Activated CD4-positive, CD25-positive, alpha-beta regulatory T cell (primary cell): ENCODE measurements at places on chromosomes 5 and 9.
A peak's percentile ranks its signal among the peaks of the same experiment; 100 is the strongest.

GRCh38 chr9:33403941-33404787, 1.8 kb upstream of the AQP7 start:
- DNase-seq = no peak

- peak; percentile 45 for DNase-seq
These were observed 663 bp downstream of the ISOC1 start for GRCh38 chr5:129094924-129095899.

GRCh38 chr5:4095918-4096630, 500.4 kb downstream of the IRX1 start:
- no peak for DNase-seq

GRCh38 chr9:87139099-87139730, 191.9 kb upstream of the GAS1 start:
- no peak for DNase-seq

- peak; percentile 46 for DNase-seq
These were observed 160.7 kb downstream of the PAX5 start for GRCh38 chr9:36873247-36873875.

DNA sequence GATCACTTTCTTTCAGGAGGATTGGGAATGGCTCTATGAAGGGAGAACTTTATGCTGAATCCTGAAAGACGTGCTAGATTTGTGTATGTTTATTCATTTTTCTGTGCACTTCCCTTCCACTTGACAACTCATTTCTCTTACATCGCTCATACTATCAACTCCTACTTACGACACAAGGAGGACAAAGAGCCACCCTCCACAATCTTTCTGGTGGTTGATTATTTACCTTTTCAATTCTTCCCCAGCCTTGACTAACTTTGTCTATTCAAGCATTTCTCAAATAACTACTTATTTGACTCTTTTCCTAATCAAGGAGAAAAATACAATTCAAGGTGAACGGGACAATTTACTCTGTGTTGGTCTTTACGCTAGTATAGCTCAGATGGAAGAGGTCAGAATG, 622.1 kb downstream of the TLR4 start:
- DNase-seq = no peak

- DNase-seq = no peak
These were observed 133.2 kb downstream of the ERCC6L2 start for GRCh38 chr9:96008502-96009222.

DNA sequence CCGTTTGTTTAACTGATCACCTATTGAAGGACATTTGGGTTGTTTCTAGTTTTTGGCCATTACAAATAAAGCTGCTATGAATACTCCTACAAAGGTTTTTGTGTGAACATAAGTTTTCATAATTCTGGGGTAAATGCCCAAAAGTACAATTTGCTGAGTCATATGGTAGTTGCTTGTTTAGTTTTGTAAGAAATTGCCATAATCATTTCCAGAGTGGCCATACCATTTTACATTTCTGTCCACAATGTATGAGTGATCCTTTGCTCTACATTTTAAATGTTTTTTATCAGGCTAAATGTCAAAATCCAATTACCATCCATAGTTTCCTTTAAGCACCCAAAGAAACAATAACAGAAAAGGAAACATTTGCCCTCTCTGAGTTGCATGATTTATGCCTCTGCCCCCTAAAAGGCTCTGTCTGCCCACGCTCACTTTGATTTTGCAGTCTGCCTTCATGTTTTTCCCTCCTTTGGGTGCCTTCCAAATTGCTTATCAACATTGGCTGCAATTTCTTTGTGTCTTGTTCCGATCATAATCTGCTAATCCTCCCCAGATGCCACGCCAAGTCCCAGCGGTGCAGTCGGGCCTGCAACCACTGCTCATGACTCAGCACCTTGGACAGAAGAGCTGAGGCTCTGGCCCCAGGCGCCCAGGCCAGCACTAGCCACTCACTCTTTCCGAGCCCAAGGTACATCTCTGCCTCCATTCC, 339.2 kb downstream of the PIK3R1 start:
- no peak for DNase-seq

- no peak for DNase-seq
These were observed 39.5 kb downstream of the JAKMIP2 start for GRCh38 chr5:147743012-147743411.

DNA sequence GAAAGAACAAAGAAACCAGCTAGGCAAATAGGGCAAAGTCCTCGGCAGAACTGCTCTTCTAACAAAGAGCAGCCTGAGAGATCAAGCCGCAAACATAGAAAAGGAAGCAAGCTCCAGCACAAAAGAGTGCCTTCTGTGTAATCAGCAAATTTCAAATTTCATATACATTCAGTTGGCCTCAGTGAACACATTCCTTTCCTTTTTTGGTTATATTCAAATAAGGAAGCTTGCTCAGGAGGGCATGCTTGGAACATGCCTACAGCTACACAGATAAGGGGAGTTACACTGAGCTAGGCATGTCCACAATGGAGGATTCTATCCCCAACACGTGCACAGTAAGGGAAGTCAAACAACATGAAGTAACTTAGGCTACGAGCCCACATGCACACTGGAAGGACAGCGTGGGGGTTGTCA, 23.4 kb downstream of the IL33 start:
- DNase-seq = no peak

DNA sequence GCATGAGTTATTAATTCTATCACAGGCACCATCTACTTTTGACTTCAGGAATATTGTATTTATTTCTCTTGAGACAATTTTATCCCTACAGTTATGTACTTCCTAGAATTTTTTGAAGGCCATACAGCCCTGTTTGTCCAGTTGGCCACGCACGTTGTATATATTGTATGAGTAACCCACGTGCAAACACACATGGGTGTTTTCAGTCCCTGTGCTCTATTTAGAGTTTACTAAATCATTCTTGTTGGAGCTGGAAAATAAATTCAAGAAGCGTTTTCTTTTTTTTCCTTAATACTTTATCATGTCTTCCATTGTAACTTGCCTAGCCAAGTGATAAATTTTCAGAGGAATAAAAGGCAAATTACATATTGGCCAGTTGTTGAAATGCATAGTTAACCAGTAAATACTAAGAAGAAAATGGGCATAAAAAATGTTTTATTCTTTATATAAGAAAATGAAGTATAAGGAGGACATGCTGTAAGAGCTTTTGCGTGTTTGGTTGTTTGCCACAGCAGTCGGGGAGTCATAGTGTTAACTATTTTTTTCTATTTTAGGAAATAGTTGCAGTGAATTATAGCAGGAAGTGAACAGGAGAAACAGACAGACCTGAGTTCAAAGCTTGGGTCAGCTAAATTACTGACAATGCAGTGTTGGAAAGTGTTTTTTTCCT, 86.4 kb upstream of the MINAR2 start:
- DNase-seq = no peak

DNA sequence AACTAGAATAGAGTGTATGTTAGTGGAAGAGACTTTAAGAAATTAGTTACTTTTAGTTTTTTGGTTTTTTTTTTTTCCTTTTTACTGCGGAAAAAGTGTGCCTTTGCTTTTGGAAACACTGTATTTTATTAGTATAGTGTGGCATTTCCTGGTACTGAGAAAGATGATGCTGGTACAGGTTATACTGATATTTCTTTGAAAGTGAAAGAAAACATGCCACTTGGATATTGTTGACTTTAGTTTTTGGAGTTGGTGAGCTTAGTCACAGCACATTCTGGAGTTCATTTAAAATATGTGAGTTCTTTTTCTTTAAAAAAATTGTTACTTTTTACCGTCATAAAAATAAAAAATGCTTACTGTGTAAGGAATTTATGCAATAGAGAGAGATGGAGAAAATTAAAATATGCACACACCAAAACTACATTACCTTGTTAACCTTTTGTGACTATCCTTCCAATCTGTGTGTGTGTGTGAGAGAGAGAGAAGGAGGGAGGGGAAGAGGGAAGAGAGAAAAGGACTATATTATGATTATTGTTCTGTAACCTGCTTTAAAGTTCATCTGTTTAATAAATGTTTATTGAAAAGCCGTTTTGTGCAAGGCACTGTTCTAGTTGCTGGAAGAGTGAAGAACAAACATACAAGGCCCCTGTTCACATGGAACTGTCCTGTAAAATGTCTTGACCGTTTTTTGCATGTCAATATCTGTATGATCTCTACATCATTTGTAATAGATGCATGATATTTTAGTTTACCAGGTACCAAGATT, 1.9 kb downstream of the UGCG start:
- no peak for DNase-seq

GRCh38 chr9:16125629-16126028, 572.8 kb downstream of the CCDC171 start:
- no peak for DNase-seq

DNA sequence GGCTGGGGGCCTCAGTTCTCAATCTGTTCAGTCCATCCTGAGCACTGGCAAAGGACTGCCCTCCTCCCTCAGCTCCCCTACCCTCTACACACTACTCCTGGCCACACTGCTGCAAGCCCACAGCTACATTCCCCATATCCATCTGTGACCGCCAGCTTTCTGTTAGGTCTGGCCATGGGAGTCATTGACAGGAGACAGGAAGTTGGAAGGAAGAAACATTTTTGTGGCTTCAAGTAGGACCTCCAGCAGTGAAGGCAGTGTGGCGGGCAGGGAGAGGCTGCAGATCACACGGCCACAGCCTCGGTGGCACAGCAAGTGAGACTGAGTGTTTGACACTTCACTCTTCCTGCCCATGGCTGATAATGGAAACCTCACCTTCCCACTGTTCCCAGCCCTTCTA, 55.9 kb downstream of the SECISBP2 start:
- DNase-seq = no peak

GRCh38 chr5:60546207-60546606, 153.8 kb downstream of the DEPDC1B start:
- DNase-seq = no peak

DNA sequence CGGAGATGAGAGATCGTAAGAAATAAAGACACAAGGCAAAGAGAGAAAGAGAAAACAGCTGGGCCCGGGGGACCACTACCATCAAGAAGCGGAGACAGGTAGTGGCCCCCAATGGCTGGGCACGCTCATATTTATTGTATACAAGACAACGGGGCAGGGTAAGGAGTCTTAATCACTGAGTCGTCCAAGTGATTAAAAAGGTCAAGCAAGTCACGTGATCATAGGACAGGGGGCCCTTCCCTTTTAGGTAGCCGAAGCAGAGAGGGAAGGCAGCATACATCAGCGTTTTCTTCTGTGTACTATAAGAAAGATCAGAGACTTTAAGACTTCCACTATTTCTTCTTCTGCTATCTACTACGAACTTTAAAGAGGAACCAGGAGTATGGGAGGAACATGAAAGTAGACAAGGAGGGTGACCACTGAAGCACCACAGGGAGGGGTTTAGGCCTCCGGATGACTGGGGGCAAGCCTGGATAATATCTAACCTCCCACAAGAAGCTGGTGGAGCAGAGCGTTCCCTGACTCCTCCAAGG, 24.6 kb upstream of the QSOX2 start:
- DNase-seq = no peak

- DNase-seq = no peak
These were observed 69.0 kb downstream of the SLC28A3 start for GRCh38 chr9:84271531-84271900.

DNA sequence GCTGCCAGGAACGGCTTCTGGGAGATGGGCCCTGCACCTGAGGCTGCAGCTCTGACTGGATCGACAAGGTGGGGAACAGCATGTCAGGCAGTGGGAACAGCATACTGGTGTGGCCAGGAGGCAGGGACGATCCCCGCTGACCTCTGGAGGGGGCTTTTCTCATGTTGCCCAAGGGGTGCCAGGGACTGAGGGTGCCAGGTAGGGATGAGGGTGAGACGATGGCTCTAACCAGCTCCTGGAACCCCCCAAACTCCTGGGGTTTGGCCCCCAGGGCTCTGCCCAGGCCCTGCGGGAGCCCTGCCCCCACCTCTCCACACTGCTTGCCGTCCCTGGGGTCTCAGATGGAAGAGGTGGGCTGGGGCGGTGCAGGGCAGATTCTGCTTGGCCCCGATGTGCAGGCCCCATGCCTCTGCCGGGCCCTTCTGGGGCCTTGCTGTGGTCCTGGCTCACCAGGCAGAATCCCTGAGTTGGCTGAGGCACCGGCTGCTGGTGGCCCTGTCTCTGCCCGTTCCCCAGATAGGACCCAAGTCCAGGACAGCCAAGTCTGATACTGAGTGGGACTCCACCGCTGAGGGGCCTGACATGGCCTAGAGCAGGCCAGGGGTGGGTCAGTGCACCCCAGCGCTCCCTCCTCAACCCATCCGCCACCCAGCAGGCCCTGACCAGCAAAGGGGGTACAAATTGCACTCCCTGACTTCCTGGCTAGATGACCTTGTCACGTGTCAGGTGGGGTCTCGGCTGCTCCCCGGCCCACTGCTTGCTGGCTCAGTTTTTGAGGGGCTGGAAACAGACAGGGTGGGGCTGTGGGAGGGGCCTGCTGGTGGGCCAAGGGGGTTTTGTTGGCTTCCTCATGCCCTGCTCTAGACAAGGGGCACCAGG, 28.4 kb upstream of the RNF130 start:
- DNase-seq = no peak

DNA sequence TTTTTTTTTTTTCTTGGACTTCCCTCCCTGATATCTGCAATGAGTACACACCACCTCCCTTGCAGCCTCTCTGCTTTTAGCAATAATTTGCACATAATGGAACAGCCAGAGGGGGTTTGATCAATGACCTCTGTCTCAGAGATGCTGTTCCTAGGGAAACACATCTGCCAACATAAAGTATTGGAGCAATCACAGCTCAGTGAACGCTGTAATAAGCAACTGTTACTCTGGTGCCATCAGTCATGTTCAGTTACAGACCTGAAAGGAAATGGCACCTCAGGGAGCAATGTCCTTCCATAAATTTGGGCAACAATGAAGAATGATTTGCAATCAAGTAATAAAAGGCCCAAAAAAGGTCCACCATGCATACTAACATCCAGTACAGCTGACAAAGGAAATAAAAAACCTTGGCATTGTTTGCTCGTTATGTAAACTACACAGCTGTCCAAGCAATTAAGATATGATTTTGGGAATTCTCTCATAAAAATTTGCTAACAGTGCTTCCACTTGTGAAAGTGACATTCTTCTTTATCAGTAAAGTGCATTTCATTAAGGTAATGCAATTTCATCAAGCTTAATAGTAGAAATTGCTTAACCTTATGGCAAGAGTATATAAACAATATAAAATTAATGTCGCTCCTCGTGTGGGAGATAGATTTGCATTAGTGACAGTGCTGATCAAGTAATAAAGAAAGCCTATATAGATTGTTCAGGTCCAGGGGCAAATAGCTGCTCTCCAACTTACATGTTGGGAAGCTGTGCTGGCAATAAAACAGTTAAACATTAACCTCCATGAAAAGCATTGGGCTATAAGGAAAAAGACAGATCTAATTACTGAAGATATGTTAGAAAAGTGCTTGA, 167.8 kb downstream of the RASEF start:
- no peak for DNase-seq

- no peak for DNase-seq
These were observed 478.3 kb downstream of the EBF1 start for GRCh38 chr5:158621391-158621790.

GRCh38 chr9:88992556-88992955, 1.3 kb downstream of the S1PR3 start:
- DNase-seq = no peak

- no peak for DNase-seq
These were observed 24.2 kb upstream of the ELAVL2 start for GRCh38 chr9:23850242-23850689.

DNA sequence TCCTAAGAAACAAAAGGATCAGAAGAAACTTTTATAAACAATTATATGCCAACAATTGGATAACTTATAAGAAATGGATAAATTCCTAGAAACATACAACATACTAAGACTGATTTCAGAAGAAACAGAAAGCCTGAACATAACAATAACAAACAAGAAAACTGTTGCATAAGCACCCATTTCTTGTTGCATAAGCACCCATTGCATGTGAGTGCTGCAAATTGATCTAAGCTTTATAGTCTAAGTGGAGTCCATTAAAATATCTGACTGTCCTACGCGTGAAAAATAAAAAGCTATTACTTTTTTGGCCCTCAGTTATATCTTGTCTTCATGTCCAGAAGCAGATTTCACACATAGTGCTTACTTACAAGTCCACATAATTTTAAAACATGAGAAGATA, 19.3 kb downstream of the TYRP1 start:
- DNase-seq = no peak
